CMK (cell line): ENCODE measurements at places on chromosomes 1 and 21.

GRCh38 chr1:147740391-147740790, 20.0 kb downstream of the GJA5 start:
- no peak for DNase-seq

- peak; percentile 30 for DNase-seq
These were observed 28.5 kb downstream of the CNIH3 start for GRCh38 chr1:224644553-224645154.

DNA sequence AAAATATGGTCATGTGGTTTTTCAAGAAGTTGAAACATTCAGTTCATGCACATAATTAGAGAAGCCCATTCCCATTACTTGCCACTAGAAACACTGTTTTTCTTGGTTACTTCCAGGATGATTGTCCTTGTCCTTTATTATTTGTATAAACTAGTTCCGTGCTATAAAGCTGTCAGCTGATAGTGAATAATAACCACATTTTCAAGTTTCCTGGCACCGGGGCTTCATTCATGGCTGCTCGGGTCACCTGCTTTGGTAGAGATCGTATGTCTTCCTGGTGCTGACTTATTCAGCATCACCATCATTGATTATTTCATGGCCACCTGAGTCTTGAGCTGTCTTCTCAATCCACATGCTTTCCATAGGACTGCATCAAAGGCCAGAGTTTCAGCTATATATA, 62.9 kb upstream of the ZNF326 start:
- DNase-seq = no peak

DNA sequence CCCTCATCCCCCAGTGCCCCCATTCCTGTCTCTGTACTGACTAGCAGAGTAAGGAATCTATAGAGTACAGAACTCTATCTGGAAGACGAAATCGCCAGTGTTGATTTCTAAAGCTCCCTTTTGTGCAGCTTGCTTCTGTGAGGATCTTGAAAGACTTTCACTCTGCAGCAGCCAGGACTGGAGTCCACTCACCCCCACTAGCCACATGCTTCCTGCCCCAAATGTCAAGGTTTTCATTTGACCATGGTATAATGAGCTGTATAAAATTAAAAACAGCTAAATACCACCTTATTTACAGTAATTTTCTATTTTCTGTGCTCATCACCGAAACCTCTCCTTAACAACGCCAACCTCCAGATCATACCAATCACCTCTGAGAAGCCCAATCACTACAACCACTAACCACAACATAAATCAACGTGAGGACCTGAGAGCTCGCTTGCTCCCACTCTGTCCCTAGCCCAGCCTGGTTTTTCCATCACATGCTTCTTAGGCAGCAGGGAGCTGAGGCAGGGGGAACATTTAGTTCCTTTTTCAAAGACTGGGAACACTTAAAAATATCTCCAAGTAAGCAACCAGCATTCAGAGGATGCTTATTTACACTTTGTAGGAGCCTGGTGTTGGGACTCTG, 56.1 kb upstream of the IRF2BP2 start:
- no peak for DNase-seq

GRCh38 chr21:41929248-41929647, 24.6 kb downstream of the C2CD2 start:
- DNase-seq = no peak

- DNase-seq = no peak
These were observed 44.0 kb downstream of the CNIH3 start for GRCh38 chr1:224660074-224660473.

DNA sequence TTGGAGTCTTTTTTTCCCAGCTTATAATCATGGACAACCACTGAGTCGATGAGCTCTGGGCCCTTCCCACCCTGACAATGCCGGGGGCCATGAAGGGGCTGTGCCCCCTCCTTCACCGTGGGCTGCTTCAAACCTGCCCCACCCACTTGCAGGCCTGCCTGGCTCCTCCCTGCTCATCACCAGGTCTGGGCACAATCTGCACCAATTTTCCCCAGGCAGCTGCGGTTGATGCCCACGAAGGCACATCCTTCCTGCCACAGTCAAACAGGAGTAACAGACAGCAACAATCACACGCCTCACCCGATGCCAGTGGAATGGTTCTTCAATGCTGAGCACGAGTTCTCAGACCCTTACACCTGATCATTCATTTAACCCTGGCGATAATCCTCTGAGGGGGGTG, 18.9 kb downstream of the PGLYRP3 start:
- DNase-seq = no peak

- no peak for DNase-seq
These were observed 31.5 kb upstream of the SERPINC1 start for GRCh38 chr1:173948594-173948993.

- DNase-seq = no peak
These were observed 14.3 kb downstream of the LEPR start for GRCh38 chr1:65434760-65435159.

DNA sequence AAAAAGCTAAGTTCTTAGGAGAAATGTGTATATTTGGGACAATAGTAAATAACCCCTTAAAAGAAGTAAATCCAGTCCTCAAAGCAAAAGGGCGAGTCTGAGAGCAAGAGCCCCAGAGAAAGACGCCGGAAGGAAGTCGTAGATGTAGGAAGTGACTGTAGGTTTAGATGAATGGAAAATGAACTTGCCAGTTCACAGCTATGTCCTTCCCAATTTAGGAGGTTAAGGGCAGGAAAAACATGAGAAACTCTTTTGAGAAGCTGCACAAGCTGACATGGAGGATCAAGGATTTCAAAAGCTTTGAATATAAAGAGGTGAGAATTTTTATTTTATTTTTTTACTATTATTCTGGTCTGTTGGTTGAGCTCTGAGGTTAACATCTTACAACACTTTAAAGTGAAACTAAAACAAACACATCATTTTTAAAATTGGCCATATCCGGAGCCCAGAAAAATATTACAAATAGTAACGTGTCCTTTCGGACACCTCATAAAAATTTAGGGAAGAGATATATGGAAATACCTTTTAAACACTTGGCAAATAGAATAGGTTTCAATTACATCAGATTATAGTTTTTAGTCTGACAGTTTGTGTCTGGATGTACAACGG, 1178.6 kb downstream of the MRPL39 start:
- peak; percentile 22 for DNase-seq

GRCh38 chr1:201527879-201528278, 11.0 kb upstream of the NAV1 start:
- no peak for DNase-seq

- DNase-seq = no peak
These were observed at the start of gene PLEKHO1 for GRCh38 chr1:150149271-150150132. PLEKHO1 (plus strand) TSS chr1:150149916; CDS start chr1:150150258, 342 bp downstream.

GRCh38 chr1:90955769-90956168, 66.1 kb downstream of the ZNF644 start:
- DNase-seq = no peak

- DNase-seq = no peak
These were observed 22.7 kb downstream of the ZFYVE9 start for GRCh38 chr1:52164604-52165003.

- DNase-seq = no peak
These were observed 60.8 kb upstream of the RBM34 start for GRCh38 chr1:235221653-235222375.

- DNase-seq = no peak
These were observed 95.5 kb downstream of the GRIK3 start for GRCh38 chr1:36938819-36939218.

DNA sequence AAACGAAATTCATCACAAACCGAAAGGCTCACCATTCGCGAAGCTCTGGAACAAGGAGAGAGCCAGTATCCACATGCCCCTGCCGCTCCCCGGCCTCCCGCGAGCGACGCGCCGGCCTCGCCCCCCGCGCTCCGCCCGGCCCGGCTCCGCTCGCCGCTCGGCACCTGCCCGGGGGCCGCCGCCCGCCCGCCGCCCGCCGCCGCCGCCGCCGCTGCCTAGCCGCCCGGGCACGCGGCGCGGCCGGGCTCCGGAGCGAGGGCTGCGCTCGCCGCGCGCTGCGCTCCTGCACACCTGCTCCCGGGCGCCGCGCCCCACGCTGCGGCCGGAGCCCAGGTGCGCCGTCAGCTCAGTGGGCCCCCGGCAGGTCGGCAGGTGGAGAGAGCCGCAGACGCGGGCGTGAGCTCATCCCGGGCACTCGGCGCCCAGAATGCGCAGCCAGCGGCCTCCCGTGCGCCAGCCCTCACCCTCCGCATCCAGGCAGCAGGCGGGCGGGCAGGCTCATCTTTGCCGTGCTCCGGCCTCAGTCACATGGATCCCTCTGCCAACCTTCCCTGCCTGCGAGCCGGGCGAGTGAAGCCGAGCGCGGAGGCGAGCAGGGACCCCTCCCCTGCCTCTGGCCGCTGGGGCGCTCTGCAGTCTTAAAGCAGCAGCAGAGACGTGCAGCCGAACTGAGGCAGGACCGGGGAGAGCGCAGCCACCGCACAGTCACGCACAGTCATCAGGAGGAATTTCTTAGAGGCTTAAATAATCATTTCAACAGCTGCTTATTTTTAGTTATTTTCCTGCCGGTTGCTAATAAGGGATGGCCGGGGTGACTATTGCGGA, at the start of gene DSCAM:
Gene DSCAM (minus strand): TSS at position 572 of the 825 bp plus-strand sequence. CDS start 497 bp downstream, at position 75.
- DNase-seq = no peak

DNA sequence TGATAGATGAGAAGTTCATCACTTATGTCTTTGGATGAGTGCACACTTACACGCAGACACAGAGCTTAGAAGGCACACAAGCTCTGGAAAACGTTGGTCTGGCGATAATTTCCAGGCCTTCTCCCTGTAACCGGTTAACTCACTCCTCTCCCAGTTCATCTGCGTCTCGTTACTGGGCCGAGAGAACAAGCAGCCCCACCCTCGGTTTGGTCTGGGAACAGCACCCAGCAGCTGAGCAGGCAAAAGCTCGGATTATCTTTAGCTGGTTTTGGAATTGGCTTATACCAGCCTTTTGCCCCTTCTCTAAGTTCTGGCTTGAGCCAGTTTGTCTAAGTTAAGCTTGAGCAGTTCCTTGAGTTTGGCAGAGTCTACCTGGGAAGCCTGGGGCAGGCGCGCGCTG, 27.3 kb upstream of the COL6A1 start:
- DNase-seq = no peak

- peak; percentile 33 for DNase-seq
These were observed 235.0 kb upstream of the FGGY start for GRCh38 chr1:59061876-59062275.

DNA sequence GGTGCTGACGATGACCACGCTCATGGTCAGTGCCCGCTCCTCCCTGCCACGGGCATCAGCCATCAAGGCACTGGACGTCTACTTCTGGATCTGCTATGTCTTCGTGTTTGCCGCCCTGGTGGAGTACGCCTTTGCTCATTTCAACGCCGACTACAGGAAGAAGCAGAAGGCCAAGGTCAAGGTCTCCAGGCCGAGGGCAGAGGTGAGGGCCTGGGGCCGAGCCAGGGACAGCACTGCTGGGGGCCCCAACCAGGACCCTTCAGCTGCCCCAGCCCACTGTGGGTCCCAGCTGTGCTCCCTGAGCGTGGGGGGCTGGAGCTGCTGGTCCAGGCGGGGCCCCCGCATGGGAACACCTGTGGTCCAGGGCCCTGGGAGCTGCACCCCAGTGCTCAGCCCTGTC, 10.4 kb downstream of the GABRD start:
- no peak for DNase-seq

- DNase-seq = peak; percentile 43
These were observed 306.4 kb downstream of the DUSP10 start for GRCh38 chr1:221435504-221435904.

DNA sequence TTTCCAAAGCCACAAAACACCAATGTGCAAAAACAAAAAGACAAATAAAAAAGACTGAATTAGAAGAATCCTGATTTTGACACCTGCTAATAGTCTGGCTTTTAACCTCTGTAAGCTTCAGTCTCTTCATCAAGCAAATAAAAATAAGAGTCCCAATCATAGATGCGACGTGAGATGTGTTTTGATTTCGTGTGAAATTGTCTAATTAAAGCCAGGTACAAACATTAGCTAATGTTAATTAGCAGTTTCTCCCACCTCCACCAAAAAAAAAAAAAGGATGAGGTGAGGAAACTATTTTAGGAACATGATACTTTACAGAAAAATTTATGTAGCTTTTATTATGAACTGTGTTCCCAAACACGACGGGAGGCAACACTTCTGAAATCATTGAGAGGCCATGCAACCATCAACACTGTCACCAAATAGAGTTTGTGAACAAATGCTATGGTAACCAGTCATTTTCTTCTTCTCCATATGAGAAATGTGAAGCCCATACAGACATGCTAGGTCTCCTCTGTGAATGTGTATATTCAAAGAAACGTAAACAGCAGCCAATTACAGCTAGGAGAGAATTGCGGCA, 6.7 kb upstream of the EVI5 start:
- no peak for DNase-seq

DNA sequence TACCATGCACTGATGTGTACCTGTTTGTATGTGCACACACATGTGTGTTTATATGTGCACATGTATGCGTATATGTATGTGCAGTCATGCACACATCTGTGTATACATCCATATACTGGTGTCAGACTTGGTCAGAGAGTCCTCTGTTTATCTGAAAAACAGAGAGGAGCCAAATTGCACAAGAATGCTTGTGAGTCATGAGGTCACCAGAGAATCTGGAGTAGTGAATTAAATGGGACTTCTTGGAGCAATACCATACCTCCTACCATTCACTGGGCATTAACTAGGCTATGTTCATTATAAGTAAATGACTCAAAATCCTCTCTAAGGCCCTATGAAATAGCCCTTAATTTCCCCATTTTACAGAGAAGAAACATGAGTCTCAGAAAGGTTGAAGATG, 272.1 kb upstream of the C1orf87 start:
- DNase-seq = no peak

DNA sequence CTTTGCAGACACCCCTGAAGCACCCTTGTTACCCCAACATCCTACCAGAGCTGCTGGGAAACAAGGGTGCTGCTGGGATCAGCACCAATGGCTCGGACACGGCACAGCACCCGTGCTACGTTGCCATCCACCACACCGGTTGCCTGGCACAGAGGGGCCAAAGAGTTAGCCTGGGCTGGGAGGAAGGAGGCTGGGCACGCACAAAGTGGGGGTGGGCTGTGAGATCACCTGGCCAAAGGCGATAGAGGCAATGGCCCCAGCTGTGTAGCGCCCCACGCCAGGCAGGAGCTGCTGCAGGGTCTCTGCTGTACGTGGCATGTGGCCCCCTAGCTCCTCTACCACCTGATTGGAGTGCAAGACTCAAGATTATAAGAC, 5.6 kb downstream of the HPDL start:
- no peak for DNase-seq

DNA sequence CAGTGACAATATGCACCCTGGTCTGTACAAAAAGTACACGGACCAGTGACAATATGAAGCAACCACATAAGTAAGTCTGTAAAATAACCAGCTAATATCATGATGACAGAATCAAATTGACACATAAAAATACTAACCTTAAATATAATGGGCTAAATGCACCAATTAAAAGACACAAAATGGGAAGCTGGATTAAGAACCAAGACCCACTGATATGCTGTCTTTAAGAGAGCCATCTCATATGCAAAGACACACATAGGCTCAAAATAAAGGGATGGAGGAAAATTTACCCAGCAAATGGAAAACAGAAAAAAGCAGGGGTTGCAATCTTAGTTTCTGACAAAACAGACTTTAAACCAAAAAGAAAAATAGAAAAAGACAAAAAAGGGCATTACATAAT, 70.4 kb upstream of the VCAM1 start:
- no peak for DNase-seq

DNA sequence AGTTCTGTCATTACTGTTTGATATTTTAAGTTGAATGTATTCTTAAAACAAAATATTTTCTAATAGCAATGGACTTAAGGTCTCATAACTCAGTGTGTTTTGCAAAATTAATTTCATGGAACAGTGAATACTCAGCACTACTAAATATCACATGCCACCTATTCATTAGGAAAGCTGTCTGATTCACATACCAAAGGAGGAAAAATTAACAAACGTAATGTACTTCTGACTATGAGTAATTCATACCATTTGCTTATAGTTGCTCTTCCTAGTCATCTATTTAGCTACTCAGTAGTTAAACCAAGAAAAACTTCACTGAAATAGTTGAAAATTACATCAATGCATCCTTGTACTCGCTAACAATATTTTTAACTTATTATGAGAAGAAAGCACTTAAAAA, 35.2 kb downstream of the TP53BP2 start:
- no peak for DNase-seq
